ENCODE measurements at places on chromosomes 11 and 22.
A peak's percentile ranks its signal among the peaks of the same experiment; 100 is the strongest.

DNA sequence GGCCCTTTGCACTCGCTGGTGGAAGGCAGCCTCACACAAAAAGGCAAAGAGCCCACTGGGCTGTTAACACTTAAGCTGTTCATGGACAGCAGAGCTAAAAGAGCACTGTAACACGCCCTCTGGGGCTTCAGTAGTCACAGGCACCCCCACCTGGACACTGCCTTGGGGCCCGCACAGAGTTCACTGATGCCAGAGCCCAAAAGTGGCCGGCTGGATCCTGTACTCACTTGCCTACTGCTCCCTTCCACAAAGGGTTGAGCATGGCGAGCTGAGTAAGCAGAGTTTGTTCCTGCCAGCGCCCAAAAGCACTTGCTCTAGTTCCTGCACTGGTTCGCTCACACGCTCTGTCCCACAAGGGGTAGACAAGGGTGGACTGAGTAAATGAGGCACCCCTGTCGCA, 78.8 kb downstream of the RELT start:
- DNase-seq: no peak

DNA sequence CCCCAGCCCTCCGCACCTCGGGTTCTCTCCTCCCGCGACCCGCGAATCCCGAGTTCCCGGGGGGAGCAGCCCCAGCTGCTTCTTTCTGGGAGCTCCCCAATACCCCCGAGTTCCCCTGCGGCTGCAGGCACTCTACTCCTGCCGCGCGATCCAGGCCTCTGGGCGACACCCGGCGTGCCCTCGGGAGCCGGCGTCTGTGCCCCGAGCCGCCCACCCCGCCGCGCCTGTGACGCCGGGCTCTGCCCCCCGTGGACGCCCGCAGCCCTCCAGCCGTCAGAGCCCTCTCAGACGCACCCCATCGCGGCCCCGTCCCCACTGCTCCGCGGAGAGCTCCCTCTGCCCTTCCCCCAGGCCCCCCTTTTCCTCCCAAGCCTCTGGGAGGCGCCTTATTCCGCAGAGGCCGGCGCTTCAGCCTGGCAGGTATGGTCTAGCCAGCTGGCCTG, 422 bp downstream of the GLB1L2 start:
- DNase-seq: no peak

- DNase-seq: no peak
Observed at GRCh38 chr11:65316227-65317024, 1.8 kb downstream of the CDC42EP2 start.

DNA sequence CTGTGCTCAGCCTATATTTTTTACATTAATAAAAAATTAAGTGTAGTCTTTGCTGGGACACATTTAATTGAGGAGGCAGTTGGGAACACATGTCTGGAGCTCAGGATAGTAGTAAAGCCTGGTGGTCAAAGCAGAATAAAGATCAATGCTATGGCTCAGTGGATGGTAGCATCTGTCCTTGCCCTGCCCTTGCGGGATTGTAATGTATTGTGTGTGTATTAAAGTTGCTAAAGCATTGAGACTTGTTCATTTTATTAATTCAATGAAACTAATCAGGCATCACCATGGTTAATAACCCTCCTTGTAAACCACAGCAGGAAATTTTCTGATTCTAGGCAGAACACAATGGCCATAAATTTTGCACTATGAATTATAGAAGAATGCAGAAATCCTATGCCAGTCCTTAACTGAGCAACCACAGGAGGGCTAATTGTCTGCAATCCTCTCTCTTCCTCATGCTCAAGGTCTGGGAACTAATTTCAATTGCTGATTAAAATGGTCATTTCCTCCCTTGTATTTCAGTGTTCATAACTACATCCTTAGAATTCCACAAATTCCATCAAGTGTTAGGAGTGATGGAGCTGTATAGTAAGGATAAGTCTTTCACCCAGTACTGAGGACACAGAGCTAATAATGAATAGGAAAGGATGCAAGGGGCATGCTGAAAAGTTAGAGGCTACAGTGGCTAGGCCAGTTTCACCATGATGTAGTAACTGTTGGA, 403.2 kb upstream of the DDI1 start:
- DNase-seq: no peak

DNA sequence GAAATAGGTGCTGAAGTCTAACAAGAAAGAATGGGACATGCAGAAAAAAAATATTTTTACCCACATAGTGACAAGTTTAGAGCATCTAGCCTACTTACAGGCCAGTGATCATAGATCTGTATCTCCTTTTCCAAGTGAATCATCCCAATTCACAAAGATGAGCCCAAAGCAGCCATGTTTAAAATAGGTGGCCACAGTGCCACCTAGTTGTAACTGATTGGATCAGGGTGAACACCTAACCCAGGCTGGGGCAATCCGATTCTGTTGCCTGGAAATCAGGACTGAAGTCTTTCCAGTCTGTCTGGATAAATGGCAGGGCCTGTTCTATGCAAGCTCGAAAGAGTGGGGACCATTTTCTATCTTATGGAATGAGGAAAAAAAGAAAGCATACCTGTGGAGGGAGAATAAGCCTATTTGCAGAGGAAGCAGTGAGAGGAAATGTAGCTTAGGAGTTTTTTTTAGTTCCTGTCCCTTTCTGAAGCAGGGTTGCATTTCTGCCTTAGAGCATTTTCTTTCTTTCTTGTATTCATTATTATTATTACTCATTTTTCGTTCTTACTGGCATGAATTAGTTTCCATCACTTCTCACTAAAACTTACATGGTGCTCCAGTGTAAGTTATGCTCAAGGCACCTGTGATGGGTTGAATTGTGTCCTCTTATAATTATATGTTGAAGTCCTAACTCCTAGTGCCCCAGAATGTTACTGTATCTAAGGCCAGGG, 113.2 kb upstream of the RAG2 start:
- DNase-seq: no peak

- DNase-seq: no peak
Observed at GRCh38 chr22:44459041-44459440, 39.0 kb downstream of the RTL6 start.

GRCh38 chr11:62307950-62308349, 9.1 kb upstream of the SCGB1D4 start:
- DNase-seq: no peak

DNA sequence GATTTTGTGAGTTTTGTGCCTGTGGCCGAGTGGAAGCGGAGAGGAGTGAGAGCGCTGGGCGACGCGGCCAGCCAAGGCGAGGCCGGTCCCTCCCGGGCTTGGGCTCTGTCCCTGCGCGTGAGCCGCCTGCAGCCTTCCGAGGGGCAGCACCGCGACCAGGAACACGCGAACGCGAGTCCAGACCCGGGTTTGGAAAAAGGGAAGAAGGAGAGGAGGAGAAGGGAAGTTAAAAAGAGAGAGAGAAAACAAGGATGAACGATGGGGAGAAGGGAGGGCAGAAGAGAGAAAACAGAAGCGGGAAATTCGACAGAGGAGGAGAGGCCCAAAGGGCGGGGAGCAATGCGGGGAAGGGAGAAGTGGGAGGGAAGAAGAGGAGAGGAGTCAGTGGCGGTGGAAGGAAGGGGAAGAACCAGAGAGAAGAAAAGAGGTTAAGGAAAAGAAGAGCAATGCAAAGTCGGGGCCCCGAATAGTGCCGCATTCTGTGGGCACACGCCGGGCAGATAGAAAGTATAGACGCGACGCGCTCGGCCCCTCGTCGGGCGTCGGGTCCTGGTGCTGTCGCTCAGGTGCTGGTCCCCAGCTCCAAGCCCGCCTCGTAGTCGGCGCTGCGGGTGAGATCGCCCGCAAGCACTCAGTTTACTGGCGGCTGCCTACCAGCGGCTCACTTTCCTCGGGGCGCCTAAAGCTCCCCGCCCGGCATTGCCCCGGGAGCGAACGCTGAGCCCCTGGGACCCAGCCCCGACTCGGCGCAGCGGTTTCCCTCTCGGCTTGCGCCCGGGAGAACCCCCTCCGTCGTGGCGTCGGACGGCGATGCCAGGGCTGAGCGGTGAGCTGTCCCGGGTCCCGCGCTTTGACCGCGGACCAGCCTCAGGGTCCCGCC, 2.8 kb upstream of the BARX2 start:
- DNase-seq: no peak

GRCh38 chr11:92495107-92495793, 270.6 kb downstream of the FAT3 start:
- no peak for DNase-seq

DNA sequence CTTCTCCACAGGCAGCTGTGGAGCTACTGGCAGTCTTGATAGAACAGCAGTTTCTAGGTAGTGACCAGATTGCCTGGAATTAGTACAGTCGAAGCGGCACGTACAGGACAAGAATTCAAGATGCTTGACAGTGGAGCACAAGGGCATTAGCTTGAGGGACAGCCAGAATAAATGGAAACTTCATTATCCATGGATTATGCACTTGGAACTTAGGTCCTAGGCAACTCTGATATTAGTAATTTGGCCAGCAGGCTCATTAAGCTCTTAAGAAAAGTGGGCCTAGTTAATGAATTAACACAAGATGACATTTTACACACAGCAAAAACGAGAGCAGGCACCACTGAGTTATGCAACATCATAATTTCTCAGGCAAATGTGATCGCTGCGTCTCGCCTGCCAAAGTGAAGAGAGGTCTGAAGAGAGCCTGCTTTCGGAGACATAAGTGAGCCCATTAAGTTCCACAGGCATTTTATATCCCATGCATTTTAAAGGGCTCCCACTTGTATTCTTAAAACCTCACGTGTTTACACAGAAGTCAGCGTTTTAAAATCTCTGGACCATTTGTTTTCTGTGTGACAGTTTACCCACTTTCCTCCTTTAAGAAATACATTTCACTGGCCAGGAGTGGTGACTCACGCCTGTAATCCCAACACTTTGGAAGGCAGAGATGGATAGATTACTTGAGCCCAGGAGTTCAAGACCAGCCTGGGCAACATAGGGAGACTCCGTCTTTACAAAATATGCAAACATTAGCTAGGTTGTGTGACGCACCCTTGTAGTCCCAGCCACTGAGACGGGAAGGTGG, 66.2 kb downstream of the COMMD9 start:
- peak; percentile 67 for DNase-seq

- no peak for DNase-seq
Observed at GRCh38 chr11:29183301-29183700, 833.5 kb downstream of the KCNA4 start.

GRCh38 chr11:119472856-119473222, 49.9 kb upstream of the THY1 start:
- no peak for DNase-seq

DNA sequence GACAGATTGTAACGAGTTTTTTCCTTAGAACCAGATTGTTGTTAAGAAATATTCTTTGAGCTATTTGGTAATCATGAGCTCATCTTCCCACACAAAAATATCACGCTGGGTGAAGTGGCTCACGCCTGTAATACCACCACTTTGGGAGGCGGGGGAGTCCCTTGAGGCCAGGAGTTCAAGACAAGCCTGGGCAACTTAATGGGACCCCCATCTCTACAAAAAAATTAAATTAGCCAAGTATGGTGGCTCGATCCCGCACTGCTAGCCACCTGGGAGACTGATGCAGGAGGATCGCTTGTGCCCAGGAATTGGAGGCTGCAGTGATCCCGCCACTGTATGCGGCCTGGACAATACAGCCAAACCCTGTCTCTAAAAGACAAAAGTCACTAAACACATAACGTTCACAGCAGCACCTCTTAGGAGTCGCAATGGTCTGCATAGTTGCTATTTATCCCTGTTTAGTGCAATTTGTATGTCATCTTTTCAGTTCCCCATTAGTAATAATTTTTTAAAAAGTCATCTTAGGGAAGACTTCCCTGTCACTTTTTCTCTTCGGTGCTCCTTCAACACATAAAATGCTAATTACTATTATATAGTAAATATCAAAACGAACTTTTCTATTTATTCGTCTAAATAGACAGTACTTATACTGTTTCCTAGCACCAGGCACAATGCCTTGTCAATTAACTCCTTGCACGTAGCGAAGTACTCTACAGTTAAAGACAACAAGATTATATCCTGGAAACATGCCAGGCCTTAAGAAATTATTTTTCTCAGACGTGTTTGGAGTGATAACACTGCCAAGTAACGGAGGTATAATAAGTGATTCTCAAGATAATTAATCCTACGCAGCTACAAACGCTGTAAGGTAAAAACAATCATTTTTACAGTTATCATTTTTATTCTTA, 1.1 kb downstream of the ST13 start:
- no peak for DNase-seq

DNA sequence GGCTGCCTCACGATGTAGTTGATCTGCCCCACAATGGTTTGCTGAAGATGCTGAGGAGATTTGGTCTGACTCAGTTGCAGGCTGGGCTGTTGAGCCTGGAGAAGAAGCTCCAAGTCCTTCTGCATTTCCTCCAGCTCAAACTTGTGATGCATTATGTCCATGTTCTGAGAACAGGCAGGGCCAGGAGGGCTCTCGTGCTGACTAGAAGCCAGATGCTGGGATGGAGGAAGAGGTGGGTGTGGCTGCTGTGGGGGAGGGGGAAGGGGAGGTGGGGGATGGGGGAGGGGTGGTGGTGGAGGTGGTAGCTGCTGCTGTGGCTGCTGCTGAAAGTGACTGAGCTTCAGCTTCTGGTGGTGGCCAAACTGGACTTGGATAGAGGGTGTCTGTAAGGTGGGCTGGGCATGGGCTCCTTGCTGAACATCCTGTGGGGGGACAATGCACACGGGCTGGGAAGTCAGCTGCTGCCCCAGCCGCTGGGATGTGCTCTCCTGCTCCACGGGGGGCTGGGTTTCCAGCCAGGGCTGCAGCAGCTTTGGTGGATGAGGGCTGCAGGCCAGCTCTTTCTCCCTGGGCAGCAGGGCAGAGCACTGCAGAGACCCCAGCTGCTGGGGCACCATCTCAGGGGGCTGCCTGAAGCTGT, 42.1 kb downstream of the TRIM66 start:
- DNase-seq: no peak

- DNase-seq: no peak
Observed at GRCh38 chr11:30810116-30810515, 224.0 kb upstream of the MPPED2 start.
